Cardiac ventricle fibroblast (primary cell): ENCODE measurements at places on chromosomes 13 and 19. TPM values are rescaled to one million over a fixed set of nuclear protein-coding genes. Genes with fewer than 3 reads are reported as not detected.

The RDH8 gene
- not detected in 2 replicates for total RNA-seq

The CGB2 gene
- total RNA-seq: not detected in 2 replicates

The KCNN1 gene
- 0.06 TPM in 1 of 2 replicates, not detected in the other for total RNA-seq

The FFAR3 gene
- 0.19 TPM in 1 of 2 replicates, not detected in the other for total RNA-seq

The TPP2 gene
- 31.4 and 33.1 TPM in 2 replicates for total RNA-seq

The PRKCG gene
- not detected in 2 replicates for total RNA-seq

The WDR83 gene
- 9.0 and 9.4 TPM in 2 replicates for total RNA-seq

The FLT3 gene
- total RNA-seq: not detected in 2 replicates

The MIA gene
- 2.6 TPM in 1 of 2 replicates, not detected in the other for total RNA-seq

The CNOT3 gene
- total RNA-seq: 29.0 and 71.3 TPM in 2 replicates

The SYDE1 gene
- total RNA-seq: 32.6 and 41.1 TPM in 2 replicates

The RYR1 gene
- total RNA-seq: under 0.01 TPM in 1 of 2 replicates, not detected in the other

The NKPD1 gene
- not detected in 2 replicates for total RNA-seq

The PDE4C gene
- not detected in 2 replicates for total RNA-seq

The ITGBL1 gene
- 22.6 and 23.1 TPM in 2 replicates for total RNA-seq

The PTPRH gene
- 1.8 and 5.5 TPM in 2 replicates for total RNA-seq

The NLRP5 gene
- total RNA-seq: not detected in 2 replicates

The SPIB gene
- not detected in 2 replicates for total RNA-seq

The YJEFN3 gene
- 0.15 and 0.25 TPM in 2 replicates for total RNA-seq

The EML2 gene
- 20.5 and 31.9 TPM in 2 replicates for total RNA-seq

The PCP2 gene
- not detected in 2 replicates for total RNA-seq

The ETV2 gene
- 0.88 and 1.2 TPM in 2 replicates for total RNA-seq

The CALR gene
- total RNA-seq: 877 and 947 TPM in 2 replicates

The RAB3A gene
- total RNA-seq: 0.44 and 1.9 TPM in 2 replicates

The THSD8 gene
- total RNA-seq: not detected in 2 replicates

The WDR18 gene
- 25.3 and 36.2 TPM in 2 replicates for total RNA-seq

The PNMA8C gene
- total RNA-seq: 0.05 TPM in 1 of 2 replicates, not detected in the other

The C19orf67 gene
- not detected in 2 replicates for total RNA-seq

The MEGF8 gene
- 29.7 and 33.9 TPM in 2 replicates for total RNA-seq

The CABP5 gene
- not detected in 2 replicates for total RNA-seq

The ZNF701 gene
- 5.0 and 6.5 TPM in 2 replicates for total RNA-seq

The ERF gene
- total RNA-seq: 31.5 and 33.5 TPM in 2 replicates

The IGLON5 gene
- 0.44 and 0.62 TPM in 2 replicates for total RNA-seq

The B3GNT8 gene
- total RNA-seq: 0.78 and 1.2 TPM in 2 replicates

The MAB21L1 gene
- total RNA-seq: 2.0 and 2.2 TPM in 2 replicates

The ZNF382 gene
- total RNA-seq: 2.9 and 6.3 TPM in 2 replicates

The DCT gene
- not detected in 2 replicates for total RNA-seq

The B3GLCT gene
- total RNA-seq: 3.1 and 3.4 TPM in 2 replicates

The KLK11 gene
- not detected in 2 replicates for total RNA-seq

The FFAR2 gene
- not detected in 2 replicates for total RNA-seq
